ENCODE measurements at places on chromosomes 3 and 15.
A peak's percentile ranks its signal among the peaks of the same experiment; 100 is the strongest.

DNA sequence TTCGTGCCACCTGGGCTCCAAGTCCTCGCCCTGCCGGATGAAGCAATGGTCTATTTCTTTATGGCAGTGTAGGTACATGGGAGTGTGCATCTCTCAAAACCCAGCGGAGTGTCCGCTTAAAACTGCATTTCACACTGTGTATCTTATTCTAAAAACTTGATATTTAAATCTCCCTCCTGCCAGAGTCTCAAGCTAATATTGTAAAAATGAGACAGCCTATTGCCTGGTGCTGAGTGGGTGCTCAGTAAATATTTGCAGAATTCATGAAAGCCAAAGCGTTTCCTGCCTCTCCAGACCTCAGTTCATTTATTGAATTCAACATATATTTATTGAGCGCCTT lies 330 bp upstream of the TBC1D2B start:
- DNase-seq, result no peak

- DNase-seq, result no peak
Observed at GRCh38 chr3:129548104-129548965, 5.4 kb downstream of the H1-8 start.

DNA sequence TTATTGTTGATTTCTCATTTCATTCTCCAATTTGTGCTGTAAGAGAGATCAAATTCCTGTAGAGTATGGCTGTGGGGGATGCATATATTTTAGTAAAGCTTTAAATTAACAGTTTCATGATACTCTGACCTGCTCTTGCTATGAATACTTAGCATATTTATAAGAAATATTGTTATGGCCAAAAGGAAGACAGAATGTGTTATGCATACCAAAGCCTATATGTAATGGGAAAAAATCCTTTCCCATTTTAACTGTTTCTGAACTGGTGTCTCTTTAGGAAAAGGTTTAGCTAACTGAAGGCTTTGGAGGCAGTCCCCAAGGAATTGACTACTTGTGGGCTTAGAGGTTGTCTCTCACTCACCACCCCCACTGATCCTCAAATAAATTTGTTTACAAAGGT lies 59.2 kb downstream of the CADPS start:
- no peak for DNase-seq

DNA sequence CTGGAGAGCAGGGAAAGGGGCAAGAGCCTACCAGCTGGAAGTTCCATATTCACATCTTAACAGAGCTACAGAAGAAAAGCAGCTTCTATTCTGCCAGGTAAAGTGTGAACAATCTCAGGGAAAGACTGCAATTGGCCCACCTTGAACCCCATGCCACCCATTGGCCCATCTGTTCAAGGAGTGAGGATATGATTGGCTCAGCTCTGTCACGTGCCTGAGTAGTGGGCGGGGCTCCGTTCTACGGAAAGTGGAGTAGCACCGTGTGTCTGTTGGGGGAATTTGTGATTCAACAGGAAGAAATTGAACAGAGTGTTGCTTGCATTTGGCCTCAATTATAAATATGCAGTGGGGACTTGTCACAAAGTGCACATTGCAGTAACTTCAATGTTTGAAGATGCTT lies 81.8 kb downstream of the MINAR1 start:
- DNase-seq, result no peak

- no peak for DNase-seq
Observed at GRCh38 chr15:71146580-71146982, 31.3 kb downstream of the THSD4 start.

DNA sequence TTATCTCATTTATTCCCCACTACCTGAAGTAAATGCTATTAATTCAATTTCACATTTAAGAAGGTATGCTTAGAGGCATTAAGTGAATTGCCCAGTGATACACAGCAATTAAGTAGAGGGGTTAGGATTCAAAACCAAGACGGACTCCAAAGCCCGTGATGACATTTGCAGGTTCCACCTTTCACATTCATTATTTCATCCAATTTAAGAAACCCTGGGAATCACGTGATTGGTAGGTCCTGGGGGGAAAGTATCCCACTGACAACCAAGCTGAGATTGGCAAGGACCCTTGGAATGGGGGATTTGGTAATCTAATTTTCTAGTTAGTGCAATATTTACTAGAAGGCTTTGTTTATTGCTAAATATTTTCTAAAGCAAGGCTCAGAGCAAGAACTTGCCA lies 1.8 kb downstream of the POMGNT2 start:
- DNase-seq, result no peak

DNA sequence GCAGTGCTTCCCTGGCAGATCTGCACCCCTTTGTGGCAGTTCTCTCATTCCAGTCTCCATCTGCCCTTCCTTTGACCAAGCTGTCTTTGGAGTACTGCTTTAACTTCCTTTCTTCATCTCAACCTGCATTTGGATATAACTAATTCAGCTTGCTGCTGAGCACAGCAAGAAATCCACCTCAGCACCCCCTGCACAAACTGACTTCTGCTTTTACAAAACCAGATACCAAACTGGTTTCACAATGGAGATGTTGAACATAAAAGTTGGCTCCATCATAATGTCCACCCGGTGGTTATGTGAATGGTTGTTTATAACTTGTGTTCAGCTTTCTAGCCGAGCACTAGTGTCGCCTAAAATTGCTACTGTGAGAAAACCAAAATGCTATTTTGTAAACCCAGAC lies 341.1 kb upstream of the SEMA6D start:
- DNase-seq, result no peak

- DNase-seq, result no peak
Observed at GRCh38 chr15:69316291-69316690, 17.6 kb downstream of the PAQR5 start.

- peak; percentile 65 for DNase-seq
Observed at GRCh38 chr3:13011573-13012220, 61.5 kb downstream of the IQSEC1 start.

Measured in bone marrow (tissue), 2 donors.